NCI-H187 treated with DMSO at 0.1 percent for 48 hours (cell line): ENCODE measurements at places on chromosomes 5 and 9.

- DNase-seq, result peak; percentile 26
Observed at GRCh38 chr9:75487856-75488718, 399.8 kb downstream of the OSTF1 start.

DNA sequence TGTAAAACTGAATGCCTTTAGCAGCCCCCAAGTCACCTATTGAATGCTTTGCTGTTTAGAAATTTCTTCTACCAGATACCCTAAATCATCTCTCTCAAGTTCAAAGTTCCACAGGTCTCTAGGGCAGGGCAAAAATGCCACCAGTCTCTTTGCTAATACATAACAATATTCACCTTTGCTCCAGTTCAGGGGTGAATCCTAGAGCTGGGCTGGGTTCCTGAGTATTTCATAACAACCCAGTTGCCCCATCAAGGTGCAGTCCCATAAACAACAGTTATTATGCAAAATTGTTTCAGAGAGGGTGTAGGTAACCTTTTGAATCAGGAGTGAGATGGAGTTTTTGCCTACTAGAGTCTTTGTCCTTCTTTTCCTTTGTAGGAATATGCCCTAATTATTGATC lies 19.0 kb upstream of the C1QTNF3 start:
- no peak for DNase-seq

GRCh38 chr5:43985411-43985810 lies 382.4 kb downstream of the NNT start:
- no peak for DNase-seq

GRCh38 chr5:157109744-157110143 lies 900 bp upstream of the HAVCR2 start:
- DNase-seq, result no peak

GRCh38 chr9:95406121-95406520 lies 88.6 kb upstream of the FANCC start:
- no peak for DNase-seq

DNA sequence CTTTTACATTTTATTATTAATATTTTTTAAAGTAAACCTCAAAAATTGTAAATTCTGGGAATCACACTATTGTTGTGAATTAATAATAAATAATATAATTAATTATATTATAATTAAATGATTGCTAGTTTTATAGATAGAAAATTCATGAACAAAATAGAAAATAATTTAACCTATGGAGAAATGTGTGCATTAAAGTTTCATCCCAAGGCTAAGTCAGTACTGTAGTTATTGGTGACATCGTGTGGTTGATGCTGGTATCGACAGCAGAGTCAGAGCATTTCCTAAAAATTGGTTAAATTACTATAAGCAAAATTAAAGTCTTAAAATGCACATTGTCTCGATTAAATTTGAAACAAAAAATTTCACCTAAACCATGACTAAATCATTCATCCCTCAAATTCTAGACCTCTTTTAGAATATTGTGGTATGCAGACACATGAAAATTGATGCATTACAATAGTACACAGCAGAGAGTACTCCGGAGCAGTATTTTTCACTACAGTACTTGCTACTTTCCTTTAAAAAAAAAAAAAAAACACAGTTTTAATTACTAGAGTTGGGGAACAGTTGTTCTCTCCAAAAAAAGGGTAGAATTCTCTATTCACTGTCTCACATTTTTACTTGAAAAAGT lies 73.9 kb downstream of the RORB start:
- no peak for DNase-seq

DNA sequence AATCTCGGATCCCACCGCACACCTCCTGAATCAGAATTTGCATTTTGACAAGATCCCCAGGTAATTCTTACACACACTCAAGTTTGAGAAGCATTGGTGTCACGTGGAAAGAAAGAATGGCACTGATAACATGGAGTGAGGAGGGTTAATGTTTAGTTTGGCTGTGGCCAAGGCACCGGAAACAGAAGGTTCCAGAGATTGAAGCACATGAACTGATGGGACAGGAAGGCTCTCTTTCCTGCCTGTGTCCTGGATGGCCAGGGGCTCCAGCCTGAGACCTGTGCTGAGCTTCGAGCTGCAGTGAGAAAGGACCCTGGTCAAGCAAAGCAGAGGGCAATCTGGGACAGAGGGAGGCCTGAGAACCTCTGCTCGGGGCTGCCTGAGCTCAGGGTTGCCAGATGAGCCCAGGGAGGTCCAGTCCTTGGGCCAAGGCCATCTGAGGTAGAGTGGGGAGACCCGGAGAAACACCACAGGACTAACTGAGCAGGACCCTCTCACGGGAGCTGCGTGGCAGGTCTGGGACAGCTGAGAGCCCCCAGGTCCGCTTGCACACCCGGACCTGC lies 27.3 kb downstream of the AFAP1L1 start:
- no peak for DNase-seq

- DNase-seq, result no peak
Observed at GRCh38 chr5:124410539-124411488, 335.6 kb downstream of the ZNF608 start.

GRCh38 chr5:75234251-75234650 lies 2.4 kb downstream of the ANKRD31 start:
- no peak for DNase-seq

- DNase-seq, result no peak
Observed at GRCh38 chr5:9888501-9888901, 258.4 kb upstream of the TAS2R1 start.

- no peak for DNase-seq
Observed at GRCh38 chr5:176371621-176372539, 6.6 kb downstream of the ARL10 start.

DNA sequence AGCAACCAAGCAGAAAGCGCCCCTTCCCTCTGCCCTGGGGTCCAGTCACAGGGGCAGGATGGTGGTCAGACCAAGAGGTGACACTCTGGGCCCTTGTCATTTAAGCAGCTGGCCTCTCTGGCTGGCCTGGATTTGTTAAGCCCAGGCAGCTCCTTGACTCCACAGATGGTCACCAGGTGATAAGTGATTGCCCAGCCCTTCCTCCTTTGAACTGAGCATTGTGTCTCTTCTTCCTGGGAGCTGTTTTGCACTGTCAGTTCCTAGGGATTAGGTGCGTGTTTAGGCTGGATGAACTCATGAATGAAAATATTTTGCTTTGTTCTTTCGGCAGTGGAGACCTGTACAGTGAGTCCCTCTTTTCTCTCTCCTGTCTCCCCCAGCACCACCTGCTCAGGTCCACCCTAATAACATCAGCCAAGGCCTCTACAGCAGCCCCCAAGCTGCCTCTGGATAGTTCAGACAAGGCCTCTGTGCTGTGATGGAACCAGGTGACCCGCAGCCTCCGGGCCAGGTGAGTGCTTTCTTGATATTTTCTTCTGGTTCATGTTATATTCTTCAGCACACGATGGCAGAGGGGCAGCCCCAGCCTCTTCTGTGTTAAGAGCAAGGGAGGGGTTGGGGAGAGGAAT lies 139.7 kb upstream of the PITX1 start:
- no peak for DNase-seq

DNA sequence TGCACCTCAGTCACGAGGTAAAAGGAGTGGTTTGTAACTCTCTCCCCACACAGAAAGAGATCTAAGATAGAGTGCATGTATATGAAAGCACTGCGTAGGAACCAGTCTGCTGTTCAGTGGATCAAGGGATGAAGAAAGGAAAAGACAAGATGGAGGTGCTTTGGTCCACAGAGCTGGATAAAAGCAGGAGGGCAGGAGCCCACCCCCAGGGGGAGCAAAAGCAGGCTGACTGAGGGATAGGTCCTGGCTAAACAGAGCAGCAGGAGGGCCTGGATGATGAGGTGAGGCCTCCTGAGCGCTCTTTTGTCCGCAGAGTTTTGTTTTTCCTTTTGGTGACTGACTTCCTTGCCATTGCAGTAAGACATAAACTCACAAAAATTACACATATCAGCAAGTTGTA lies 293.5 kb upstream of the C9orf72 start:
- no peak for DNase-seq

DNA sequence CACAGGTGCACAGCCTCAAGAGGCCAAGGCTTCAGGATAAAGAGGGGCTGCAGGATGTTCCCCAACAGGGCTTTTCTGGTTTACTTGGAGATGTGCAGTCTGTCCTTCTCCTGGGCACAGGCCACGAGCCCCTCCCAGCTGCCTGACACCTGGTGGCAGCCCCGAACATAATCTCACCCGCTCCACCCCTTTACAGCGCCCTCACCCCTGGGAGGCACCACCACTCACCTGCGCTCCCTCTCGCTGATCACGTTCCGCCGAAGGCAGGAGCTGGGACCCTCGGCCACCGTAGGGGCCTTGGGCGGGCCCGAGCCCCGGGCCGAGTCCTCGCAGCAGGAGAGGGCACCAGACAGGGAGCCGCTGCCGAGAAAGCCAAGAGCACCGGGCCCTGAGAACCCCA lies 514 bp downstream of the SOHLH1 start:
- DNase-seq, result no peak
